ENCODE measurements at places on chromosomes 2 and 18.
A peak's percentile ranks its signal among the peaks of the same experiment; 100 is the strongest.

GRCh38 chr18:51811883-51812282 lies 528.1 kb upstream of the DCC start:
- no peak for DNase-seq

DNA sequence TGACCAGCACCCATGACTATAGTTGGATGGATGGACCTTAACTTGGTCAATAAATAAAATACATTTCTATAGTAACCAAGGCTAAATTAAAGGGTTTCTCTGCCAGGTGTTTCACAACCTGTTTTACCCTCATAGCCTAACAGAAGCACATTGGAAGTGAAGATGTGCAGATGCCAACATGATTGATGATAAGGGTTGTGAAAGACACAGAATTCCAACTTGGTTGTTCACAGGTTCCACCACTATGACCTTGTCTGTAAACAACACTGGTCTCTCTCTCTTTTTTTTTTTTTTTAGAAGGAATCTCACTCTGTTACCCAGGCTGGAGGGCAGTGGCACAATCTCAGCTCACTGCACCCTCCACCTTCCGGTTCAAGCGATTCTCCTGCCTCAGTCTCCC lies 37.5 kb upstream of the PTH2R start:
- DNase-seq = no peak

DNA sequence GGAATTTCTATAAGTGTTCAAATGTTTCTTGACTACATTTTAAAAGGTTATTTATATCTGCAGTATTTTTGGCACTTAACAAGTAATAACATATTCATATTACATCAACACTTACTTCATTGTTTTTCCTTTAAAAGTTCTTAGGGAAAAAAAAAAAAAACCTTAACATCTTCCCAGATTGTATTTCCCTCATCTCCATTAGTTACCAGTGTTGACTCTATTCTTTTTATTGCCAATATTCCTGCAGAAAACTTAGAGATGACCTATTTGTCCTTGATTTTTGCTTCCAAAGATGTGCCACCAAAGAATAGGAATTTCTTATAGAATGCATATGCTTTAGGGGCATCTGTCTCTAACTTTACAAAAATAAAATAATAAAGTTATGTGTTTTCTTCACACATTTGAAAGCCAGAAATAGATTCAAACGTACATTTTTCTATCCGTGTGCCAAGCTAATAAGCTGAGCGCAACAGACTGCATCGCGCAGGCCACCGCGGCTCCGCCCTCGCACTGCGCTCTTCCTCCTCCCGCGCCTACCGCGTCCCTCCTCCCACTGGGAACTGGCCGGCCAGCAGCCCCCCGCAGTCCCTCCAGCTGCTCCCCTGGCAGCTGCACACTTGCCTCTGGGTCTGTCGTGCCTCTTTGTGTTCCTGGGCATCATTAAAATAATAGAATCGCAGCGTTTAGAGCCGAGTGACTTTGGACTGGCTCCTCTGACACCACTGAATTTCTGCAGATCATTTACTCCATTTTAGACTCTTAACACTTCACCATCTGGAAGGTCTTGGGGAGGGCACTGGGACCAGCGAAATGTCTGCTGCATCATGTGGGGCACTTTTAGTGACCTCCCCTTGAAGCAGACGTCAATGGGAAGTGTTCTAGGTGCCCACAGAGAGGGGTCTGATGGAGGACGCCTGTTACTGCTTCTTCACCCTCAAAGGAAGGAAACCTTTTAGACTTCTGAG lies 21.2 kb upstream of the NAB1 start:
- peak; percentile 71 for DNase-seq

DNA sequence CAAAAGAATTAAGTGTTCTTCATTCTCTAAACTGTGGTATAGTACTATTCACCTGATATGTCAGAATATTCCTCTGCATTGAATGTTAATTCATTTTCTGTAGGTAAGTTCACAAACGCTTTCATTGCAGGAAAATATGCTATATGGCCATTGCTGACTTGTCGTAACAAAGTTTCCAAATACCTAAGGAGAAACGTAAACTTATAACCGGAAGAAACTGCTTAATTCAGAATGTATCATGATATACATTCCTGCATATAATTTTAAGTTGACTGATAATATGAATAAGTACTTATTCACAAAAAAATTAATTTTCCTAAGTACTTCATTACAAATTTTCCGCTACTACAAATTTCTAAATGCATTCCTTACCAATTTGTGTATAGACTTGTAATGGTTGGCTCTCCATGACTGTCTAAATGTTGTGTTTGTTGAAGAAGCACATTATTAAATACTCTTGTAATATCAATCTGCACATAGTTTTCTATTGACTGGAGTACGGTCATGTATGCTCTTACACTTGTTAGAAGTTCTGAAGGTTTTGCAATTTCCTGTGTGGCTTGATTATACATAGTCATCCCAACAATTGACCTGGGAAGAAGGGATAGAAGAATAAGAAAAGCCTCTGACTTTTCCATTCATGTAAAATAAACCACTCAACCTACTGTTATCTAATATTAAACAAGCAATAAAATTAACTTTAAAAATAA lies 85.4 kb downstream of the NCKAP1 start:
- no peak for DNase-seq

GRCh38 chr2:112542123-112542983 lies at the start of gene POLR1B:
Gene POLR1B (plus strand): TSS chr2:112542465. CDS start chr2:112542495, 30 bp downstream.
- peak; percentile 78 for DNase-seq

GRCh38 chr2:173869244-173870229 lies 95.6 kb downstream of the SP3 start:
- no peak for DNase-seq

DNA sequence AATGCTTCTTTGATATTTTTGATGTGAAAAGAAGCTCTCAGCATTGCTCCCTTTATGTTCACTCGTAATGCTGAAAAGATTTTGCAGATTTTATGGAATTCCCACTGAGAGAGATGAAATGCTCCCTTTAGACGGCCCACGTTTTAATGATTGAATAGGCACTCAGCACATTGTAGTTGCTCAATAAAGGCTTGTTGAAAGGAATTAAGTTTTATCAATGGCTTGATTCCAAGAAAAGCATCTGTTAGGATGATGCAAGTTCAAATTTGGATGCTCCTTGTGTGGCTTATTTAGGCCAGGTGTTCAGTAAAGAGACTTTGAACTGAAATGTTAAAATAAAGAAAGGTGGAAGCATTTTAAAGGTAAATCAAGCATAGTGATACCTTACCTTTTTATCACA lies 725.1 kb downstream of the EPHA4 start:
- no peak for DNase-seq

DNA sequence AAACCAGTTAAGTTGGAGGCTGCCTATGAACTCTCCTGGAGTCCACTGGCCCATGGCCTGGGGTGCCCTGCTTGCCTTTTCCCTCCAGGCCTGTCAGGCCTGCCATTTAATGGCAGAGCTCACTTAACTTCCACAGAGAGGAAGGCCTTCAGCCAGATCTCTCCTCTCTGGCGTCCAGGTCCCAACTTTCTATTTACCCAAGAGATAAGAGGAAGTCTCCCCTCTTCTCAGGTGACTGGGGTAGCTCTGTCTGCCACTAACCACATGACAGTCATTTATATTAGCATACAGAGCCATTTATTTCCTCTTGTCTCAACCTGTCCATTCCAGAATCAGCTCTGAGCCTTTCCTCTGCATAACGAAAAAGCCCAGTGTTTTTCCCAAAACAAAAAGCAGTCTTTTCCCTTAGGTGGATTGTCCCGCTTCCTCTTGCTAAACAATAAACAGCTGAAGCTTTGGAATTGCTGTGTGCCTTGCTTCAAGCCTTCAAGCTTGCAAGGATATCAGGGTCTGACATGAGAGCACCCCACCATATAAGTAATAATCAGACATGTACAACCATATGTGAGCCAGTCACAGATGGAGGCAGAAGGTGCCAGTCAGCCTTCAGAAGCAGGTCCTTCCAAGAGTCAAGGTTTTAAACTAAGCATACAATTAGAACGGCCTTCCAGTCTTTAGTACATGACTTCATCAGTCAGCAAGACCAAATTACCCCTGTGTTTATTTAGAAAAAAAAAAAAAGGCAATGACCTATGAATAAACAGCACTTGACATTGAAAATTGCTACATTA lies 71.2 kb upstream of the STPG4 start:
- DNase-seq = peak; percentile 58

GRCh38 chr18:50711386-50711785 lies 108.4 kb downstream of the MRO start:
- no peak for DNase-seq

GRCh38 chr18:74654638-74655037 lies 57.0 kb downstream of the ZNF407 start:
- DNase-seq = no peak

Data from BE2C (cell line).